Activated naive CD4-positive, alpha-beta T cell (primary cell): ENCODE measurements at places on chromosomes 12 and 14.

DNA sequence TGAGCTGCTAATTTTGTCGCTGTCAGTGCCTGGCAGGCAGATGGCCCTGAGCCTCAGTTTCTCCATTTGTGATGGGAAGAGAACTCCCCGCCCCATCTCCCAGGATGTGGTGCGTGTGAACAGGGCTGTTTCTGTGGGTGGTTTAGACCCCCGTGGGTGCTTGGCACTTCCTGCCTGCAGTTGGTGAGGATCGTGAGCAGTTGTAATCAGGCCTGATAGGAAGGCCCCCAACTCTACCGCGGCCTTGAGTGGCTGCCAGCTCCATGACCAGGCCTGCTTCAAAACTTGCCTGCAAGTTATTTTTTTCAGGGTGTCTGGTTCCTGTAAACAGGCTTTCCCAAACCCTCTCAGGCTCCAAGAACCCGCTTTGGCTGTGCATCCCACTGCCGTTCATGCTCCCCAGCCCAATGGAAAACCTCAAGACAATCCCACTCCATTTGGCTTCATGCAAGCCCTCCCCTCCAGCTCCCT, 138.4 kb downstream of the ZFP36L1 start:
- no peak for DNase-seq

- no peak for DNase-seq
Measured at GRCh38 chr12:107474099-107474498, 211.5 kb upstream of the PWP1 start.

DNA sequence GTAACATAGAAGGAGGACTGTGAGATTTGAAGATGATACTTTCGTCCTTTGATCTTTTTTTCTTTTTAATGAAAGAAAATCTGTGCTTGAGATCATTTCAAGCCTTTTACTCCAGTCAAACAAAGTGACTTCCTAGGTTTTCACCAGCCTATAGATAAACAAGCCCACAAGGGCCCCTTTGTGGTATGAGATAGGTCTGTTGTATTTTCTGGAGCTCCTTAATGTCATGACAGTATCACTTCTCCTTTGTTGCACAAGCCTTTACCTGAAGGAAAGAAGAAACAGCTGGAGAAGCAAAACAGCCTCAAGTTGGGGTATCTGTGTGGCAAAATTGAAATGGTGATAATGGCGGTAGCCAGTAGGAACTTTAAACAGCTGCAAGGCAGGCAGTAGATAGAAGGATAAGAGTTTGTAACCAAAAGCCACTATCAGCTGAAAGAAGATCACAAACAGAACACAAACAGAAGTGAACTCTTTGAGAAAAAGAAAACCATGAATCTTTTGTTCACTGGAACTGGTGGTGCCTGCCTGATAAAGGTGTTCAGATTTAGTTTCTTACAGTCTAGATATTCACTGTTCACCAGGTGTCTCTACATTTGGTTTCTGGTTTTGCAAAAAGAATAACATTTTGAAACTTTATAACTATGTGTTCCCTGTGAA, 96.8 kb downstream of the LGR5 start:
- DNase-seq, result no peak

DNA sequence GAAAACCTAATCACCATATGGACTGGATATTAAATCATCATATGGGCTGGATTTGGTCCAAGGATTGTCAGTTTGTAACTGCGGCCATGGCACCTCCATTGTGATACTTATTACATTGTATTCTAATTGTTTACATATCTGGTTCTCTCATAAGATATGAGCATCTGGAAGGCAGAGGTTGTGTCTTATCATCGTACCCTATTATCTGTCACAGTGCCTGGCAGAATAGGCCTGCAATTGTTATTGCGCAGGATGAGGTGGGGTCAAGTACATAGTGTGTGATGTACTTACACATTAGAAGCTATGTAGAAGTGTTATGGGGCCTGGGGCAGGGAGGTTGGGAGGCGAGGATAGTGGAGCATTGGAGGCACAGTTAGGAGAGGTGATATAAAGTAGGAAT, 4.7 kb downstream of the IFT43 start:
- no peak for DNase-seq

DNA sequence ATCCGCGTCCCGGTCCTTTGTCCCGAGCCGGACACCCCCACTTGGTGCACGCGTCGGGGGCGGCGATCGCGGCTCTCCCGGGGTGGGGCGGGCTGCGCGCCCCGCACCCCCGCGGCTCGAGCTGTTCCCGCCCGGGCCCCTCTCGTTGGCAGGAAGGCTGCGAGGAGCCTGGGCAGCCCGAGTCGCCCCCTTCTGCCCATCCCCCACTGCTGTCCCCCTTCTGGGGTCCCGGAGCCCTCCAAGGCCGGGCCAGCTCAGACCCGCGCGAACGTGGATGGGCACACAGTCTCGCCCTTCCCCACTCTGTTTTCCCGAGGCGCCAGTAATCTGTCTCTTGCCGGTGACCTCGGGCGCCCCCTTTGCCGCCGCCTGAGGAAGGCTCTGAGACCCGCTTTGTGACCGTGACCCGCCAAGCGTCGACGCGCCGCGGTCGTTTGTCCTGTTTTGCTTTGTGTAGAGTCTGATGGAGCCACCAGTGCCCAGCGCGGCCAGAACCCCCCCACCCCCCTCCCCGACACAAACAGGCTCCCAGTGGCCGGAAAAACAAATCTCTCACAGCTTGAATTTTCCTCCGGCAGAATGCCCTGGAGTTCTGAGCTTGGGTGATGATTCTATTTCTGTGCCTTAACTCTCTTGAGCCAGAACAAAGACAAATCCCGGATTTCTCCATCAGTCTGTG, 610 bp downstream of the C14orf132 start:
- DNase-seq, result no peak

DNA sequence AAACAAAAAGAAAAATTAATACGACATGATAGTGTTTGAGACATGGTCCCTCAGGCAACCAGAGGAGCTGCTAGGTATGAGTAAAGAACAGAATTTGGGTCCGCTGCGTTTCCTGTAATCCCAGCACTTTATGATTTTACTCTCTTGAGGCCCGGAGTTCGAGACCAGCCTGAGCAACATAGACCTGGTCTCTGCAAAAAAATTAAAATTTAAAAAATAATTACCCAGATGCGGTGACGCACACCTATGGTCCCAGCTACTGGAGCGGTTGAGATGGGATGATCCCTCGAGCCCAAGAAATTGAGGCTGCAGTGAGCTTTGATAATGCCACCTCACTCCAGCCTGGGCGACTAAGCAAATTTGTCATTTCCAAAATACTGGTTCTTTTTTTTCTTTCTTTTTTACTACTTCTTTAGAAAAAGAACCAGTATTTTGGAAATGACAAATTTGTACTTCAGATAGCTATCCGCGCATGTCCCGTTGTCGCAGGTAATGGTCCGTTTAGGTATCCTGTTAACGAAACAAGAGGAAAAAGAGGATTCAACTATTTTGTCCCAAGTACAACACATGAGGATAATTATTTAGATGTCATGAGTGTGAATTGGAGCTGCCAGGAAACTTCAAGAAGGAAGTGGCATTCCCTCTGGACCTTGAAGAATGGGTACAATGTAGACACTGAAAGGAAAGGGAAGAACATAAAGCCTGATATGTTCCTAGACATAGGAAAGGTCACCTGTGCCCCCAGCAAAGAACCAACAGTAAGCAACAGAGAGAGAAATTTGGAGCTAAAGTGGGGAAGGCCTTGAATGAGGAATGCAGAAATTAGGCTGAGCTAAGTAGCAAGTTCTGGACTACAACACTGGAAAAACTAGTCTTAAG, 1.2 kb upstream of the HECTD1 start:
- DNase-seq, result no peak

DNA sequence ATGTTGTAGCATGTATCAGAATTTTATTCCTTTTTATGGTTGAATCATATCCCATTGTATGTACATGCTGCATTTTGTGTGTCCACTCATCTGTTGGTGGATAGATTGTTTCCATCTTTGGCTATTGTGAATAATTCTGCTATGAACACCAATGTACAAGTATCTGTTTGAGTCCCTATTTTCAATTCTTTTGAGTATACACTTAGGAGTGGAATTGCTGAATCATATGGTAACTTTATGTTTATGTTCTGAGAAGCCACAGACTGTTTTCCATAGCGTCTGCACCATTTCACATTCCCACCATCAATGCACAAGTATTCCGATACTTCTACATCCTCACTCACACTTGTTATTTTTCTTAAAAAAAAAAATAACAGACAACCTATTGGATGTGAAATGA, 91.5 kb downstream of the ARF6 start:
- DNase-seq, result no peak

GRCh38 chr14:102882226-102882906, 40.1 kb upstream of the AMN start:
- no peak for DNase-seq

DNA sequence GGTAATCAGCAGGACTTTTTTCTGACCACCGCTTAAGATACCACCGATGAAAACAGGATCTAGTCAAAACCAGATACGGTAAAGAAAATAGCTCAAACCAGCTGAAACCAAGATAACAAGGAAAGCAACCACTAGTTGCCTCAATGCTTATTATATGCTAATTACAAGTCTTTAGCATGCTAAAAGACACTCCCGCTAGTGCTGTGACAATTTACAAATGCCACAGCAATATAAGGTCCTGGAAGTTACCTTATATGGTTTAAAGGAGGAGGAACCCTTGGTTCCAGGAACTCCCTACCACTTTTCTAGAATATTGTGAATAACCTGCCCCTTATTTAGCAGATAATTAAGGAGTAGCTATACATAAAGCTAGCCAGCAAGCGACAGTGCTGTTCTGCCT, 976.4 kb upstream of the SEL1L start:
- no peak for DNase-seq

DNA sequence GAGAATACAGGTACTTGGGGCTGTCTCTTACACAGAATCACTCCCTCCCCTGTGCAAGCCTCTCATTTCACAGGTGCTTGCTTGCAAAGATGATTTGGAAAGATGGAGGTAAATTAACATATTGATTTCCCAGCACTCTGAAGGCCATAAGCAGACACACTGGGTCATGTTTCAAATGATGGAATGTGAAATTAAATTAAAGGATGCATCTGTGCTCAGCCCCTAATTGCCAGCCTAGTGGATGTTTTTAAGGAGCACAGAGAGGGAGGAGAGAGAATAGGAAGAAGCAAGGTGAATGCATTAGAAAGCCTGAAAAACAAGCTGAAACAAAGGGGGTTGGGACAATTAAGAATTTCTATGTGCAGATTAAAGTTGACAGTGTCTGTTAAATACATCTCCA, 96.1 kb upstream of the GRIP1 start:
- no peak for DNase-seq

DNA sequence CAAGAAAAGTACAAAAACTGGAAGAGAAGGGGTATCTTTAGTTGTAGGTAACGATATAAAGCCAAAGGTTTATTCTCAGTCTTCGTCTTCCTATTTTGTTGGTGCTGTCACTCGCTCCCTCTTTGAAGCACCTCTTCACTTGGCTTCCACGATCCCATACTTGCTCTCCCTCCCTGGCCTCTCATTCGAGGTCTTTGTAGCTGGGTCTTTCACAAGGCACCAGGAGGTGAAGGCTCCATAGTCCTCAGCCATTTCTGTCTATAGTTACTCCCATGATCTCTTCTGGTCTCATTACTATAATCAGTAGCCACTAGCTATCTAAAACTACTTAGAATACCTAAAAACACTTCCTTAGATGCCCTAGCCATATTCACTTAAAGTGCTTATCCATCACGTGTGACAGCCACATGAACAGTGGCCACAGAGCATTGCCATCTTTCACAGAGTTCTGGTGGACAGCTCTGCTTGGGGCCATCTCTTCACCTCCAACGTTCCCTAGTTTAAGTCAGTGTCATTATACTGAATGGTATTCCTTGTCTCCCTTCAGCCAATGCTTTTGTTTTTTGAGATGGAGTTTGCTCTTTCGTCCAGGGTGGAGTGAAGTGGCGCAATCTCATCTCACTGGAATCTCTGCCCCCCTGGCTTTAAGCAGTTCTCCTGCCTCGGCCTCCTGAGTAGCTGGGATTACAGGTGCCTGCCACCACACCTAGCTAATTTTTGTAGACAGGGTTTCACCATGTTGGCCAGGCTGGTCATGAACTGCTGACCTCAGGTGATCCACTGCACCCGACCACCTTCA, 57.1 kb downstream of the ATP2A2 start:
- no peak for DNase-seq

DNA sequence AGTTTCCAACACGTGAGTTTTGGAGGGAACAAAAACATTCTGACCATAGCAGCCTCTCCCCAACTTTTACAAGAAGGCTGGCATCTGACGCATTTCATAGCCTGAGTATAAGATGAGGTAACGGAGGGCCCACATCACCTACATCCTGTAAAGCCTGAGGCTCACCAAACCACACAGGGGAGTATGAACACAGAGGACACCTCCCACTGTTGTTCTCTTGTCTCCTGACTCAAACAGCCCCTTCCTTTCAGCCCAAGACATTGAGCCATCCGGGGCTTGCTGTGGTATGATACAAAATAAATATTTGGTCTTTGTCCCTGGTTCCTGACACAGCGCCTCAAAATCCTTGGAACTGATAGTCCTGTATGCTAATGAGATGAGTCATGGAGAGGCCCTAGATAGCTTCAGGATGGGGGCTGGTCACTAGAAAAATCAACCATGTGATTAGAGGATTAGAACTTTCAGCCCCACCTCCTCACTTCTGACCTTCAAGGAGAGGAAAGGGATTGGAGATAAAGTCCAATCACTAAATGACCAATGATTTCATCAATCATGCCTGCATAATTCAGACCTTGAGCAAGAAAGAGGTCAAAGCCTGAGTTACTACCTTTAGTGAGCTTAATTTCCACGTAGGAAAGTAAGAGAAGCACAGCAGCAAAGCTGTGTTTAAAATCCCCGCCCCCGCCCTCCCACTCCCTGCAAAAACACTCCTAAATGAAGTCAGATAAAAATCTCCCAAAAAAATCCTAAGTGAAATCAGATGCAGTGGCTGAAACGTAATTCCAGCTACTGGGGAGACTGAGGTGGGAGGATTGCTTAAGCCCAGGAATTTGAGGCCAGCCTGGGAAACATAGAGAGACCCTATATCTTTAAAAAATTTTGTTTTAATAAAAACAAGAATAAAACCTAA, 236.4 kb downstream of the PCNX1 start:
- no peak for DNase-seq

- no peak for DNase-seq
Measured at GRCh38 chr12:101686176-101686575, 11.3 kb upstream of the CHPT1 start.

- no peak for DNase-seq
Measured at GRCh38 chr14:73736842-73737241, 22.7 kb upstream of the PNMA1 start.

- no peak for DNase-seq
Measured at GRCh38 chr14:90061685-90062126, at the start of gene KCNK13. TSS of gene KCNK13 (plus strand) at chr14:90061994. CDS start at chr14:90062206, 212 bp downstream.

- peak; percentile 89 for DNase-seq
Measured at GRCh38 chr12:69738351-69739286, at the start of gene RAB3IP. TSS of gene RAB3IP (plus strand) at chr12:69738860. CDS start at chr12:69755409, 16,549 bp downstream.

GRCh38 chr12:53224061-53224896, 7.7 kb downstream of the RARG start:
- no peak for DNase-seq

GRCh38 chr12:99658671-99659349, 11.3 kb downstream of the GARIN6 start:
- no peak for DNase-seq

GRCh38 chr14:89534902-89535685, 118.1 kb upstream of the FOXN3 start:
- DNase-seq, result no peak

- no peak for DNase-seq
Measured at GRCh38 chr14:65738339-65738738, 325.8 kb downstream of the FUT8 start.
